ENCODE measurements at places on chromosomes 1 and 21.

DNA sequence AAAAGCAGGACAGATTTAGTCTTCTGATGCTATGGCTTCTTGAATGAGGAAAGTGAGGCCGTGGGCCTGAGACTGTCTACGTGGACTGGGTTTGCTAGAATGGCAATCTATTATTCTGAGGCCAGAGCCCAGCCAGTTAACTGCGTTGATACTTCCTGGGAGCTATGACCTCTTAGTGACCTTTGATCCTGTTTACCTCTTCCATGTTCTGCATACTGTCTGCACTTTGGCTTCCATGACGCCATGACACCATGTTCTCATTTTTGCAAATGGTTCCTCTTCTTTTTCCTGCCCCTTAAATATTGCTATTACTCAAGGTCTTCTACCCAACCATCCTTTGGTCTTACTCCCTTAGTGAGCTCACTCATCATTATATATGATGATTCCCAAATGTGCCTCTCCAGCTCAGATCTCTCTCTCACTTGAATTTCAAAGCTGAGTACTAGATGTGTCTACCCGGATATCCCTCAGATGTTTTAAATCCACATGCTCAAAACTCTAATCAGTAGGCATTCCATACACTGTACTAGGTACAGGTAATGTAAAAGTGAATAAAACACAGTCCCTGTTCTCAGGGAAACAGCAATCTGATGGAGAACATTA is 66.1 kb upstream of the ATP1A1 start:
- DNase-seq: no peak

- DNase-seq: peak; percentile 98
Observed at GRCh38 chr1:46247436-46248121, at the start of gene RAD54L. TSS of gene RAD54L (plus strand) at chr1:46247763. CDS start at chr1:46248406, 643 bp downstream.

DNA sequence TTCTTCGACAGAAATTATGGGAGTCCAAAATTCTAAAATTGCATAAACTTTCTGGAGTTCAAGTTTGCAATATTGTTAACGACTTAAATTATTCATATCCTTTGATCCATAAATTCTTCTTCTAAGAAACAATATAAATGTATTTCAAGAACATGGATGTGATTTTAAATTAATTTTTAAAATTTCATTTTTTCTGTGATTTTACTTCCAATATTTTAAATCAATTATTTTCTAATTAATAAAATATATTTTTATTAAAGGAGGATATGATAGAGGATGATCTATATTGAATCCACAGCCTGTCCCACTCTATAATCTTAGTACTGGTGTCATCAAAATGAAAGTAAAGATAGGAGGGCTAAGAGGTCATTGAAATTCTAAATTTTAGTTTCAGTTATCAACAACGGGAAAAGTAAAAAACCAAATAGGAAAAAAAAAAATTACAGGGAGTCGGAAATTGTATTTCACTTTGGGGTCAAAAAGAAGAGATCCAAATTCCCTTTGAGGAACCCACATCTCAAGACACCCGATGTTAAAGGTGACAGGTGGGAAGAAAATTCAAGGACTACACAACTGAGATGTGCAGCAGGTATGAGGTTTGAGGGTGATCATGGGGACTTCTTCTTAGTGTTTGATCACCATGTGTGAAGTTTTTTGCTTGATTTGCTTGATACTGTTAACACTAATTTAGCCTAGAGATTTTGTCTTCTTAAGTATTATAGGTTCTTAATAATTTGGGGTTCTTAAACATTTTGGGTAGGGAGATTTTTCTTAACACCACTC is 154.8 kb upstream of the RGS18 start:
- DNase-seq: no peak

GRCh38 chr1:229127301-229127700 is 143.6 kb upstream of the RAB4A start:
- no peak for DNase-seq
